ENCODE measurements at places on chromosomes 3 and 15.

DNA sequence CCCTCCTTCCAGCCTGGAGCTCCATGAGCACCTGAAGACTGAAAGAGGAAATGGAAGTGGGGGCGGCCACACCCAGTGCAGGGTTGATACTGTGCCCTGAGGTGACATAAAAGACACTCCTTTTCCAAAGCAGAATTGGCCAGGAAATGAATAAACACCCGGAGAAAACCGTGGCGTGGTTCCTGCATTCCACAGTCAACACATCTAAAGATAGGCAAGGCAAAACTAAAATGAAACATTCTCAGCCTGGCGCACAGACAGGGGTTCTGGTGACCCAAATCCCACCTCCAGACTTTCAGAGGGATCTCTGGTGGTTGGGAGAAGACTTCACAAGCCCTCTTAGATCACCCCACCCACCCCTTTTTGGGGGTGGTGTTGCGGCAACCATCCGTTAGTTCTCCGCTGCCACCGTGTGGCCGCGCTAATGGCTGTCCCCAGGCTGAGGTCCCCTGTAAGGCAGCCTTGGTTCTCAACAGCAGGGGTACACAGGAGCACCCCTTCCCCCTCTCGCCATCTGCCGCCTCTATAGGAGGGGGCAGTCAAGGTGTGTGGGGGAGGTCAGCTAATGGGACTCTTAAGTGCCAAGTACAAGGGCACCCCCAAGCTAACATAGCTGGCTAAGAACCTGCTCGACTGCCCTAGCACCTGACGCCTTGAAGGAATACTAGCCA, 2.5 kb upstream of the MST1R start:
- no peak overlapping the region for H3K27ac ChIP-seq
- H3K27me3 ChIP-seq = no peaks in the 10 kb centered on the region
- no peaks in the 10 kb centered on the region for H3K4me1 ChIP-seq
- DNase-seq = peak; percentile 87

DNA sequence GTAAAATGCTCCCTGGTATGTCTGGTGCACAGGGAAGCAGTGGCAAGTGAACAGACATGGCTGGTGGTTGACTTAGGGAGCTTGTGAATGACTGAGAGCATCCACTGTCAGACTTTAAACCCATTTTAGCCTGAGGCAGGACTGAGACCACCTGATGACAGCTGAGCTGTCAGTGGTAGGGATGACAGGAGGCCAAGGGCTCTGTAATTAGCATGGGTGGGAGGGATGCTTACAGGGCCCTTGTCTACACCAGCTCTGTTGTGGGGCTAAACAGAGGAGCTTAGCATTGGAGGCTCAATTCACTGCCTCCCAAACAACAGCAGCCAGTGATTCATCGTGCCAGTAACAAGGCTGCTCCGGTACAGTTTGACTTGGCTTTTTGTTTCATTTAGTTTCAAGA, 169.4 kb downstream of the CHST2 start:
- no peak overlapping the region for H3K4me3 ChIP-seq
- H3K36me3 ChIP-seq = no peaks in the 10 kb centered on the region
- DNase-seq = no peak
- H3K27ac ChIP-seq = no peak overlapping the region

GRCh38 chr3:71537211-71537611, 46.3 kb downstream of the FOXP1 start:
- H3K4me3 ChIP-seq = no peak overlapping the region
- no peaks in the 10 kb centered on the region for H3K27me3 ChIP-seq
- peak overlapping the region; percentile 47 for H3K27ac ChIP-seq
- H3K4me1 ChIP-seq = peaks cover 14% of the 10 kb centered on the region
- no peaks in the 10 kb centered on the region for H3K36me3 ChIP-seq
- peak; percentile 87 for DNase-seq

- H3K36me3 ChIP-seq = no peaks in the 10 kb centered on the region
- no peak for DNase-seq
- H3K4me1 ChIP-seq = no peaks in the 10 kb centered on the region
Observed at GRCh38 chr3:149660462-149660861, 2.6 kb upstream of the WWTR1 start.
